EL (cell line): ENCODE measurements at places on chromosomes 16 and 17.

GRCh38 chr16:54289945-54290832, 3.6 kb upstream of the IRX3 start:
- no peak for DNase-seq

DNA sequence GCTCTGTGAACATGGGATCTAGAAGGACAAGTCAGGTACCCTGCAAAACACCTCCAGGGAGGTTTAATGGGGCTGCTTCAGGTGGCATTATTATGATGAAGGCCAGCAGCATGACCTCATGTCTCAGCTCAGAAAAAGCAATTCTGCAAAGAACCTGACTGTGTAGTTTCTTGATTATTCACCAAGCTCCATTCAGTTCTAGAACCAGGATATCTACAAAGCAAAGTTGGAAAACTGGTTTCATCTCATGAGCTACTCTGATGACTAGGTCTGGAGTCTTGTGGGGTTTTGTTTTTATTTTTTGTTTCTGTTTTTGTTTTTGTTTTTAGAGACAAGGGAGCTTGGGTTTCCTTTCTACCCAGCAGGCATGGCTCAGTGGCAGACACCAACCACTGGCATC, 19.0 kb upstream of the LRRC37A3 start:
- no peak for DNase-seq

DNA sequence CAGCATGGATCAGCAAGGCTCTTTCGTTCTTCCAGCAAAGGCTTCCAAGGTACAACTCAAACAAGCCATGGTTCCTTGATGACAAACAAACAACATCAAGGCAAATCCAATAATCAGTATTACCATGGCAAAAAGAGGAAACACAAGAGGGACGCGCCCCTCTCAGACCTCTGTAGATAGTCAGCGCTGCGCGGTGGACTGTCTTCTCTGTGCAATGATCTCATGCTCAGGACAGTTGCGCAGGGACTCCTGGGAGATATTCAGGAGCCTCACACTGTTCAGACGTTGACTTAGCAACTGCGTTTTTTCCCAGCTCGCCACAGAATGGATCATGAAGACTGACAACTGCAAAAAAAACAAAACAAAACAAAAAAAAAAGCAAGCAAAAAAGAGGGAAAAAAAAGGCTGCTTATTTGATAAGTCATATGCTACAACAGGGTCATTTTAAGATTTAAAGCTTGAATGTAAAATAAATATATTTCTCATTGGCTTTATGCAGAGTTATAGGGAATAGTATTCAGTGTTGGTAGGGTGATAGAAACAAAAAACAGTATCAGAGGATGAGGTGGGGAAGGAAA, 37.1 kb upstream of the ADCY7 start:
- DNase-seq, result no peak

DNA sequence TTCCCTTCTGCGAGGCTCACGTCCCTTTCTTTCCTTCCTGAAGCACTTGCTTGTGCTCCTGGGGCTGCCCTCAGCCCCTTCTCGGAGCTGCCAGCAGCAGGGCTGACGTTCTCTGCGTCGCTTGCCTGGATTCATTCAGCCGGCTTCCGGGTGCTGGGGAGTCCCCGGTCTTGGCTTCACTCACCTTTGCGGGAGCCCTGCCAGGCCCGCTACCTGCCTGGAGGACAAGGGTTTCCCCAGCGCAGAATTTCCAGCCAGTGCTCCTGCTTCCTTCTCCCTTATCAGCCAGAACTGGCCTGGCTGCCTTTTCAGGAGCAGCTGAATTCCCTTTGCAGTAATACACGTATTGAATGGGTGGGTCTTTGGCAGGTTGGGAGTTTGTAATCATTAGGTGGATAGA, 22.1 kb upstream of the IL17C start:
- no peak for DNase-seq

DNA sequence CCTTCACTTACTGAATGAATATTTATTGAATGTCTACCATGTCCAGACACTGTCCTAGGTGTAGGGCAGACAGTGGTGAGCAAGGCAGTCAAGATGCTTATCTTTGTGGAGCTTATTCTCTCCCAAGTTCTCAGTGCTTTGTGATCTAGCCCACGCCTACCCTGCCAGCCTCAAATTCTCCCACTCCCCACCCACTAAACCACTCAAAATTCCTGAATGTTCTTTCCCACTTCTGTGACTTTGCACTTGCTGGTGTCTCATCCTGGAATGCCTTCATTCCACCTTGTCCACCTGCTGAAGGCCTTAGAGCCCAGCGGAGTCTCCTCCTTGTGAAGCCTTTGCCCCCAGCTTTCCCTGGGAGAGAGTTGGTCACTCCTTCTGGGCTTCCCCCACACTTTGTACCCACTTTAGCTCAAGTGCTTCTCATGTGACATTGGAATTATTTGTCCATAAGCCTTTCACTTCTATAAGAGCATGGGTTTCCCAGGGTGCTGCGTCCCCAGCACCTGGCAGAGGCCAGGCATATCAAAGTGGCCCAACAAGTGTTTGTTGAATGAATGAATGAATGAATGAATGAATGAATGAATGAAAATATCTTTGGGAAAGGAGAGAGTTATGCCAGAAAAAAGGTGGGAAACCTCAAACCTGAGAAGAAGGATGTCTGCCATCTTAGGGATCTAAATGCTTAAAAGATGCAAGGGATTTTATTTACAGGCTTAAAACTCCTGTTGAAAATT, 23.0 kb downstream of the CCDC182 start:
- DNase-seq, result no peak

DNA sequence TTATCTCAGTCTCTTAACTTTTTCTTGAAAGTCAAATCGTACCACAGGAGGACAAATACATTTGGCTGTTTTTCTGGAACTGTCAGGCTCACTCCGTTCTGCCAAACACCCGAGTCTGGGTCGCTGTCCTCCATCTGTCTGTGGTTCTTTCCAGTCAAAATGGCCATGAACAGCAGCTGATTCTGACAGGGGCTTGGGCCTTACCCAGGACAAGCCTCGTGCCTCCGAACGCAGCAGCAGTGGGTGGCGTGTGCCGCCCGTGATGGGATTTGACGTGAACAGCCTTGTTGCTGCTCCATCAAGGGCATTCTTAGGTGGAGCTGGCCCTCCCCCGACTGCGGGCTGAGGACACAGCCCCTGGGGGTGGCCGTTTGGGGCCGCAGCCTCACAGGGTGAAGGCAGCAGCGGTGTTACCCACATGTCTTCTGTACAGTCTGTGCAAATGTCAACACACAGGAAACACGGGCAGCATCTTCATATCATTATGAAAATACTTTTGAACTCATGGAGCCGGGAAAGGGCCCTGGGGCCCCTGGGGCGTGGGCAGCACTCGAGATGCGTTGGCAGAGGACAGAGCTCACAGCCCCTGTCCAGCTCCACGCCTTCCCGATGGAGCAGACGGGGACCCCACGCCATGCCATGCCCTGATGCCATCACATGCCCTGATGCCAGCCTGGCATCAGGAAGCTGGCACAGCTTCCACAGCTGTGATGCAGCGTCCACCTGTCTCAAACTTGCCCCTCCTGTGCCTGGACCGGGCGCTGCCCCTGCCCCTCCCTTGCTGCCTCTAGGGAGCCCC, 8.6 kb upstream of the ACSF3 start:
- no peak for DNase-seq

DNA sequence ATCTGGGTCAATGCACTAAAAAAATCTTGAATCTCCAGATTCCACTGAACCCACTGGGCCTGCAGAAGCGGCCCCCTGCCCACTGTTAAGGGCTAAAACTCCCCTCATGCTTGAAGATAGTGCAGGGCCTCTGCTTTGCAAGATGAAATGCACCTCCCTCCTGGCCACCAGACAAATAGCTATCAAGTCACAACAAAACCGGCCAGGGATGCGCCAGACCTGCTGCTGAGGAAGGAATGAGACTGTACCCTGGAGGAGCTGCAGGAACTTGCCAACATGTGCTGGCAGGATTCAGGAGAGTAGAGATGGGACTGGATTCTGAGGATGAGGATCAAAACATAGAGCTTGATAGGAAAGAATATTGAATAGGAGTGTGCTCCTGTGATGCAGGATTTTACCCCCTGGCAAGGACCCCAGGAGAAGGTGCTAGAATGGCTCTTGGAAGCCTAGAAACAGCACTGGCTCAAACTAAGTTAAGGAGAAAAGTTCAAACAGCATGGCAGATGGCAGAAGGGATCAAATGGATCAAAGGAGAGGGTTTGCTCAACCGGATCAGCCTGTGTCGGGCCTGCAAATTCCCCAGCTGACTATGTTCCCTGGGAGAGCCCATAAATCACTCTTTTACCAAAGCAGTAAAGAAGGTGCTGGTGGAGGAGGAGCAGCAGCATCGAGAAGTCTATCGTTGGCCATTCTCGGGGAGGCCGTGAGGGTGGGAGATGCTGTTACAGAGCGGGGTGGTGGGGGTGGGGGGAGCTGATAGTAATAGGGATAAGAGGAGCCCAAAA, 27.2 kb upstream of the XYLT2 start:
- DNase-seq, result no peak

- peak; percentile 33 for DNase-seq
Measured at GRCh38 chr17:57461082-57461481, 204.8 kb downstream of the MSI2 start.

DNA sequence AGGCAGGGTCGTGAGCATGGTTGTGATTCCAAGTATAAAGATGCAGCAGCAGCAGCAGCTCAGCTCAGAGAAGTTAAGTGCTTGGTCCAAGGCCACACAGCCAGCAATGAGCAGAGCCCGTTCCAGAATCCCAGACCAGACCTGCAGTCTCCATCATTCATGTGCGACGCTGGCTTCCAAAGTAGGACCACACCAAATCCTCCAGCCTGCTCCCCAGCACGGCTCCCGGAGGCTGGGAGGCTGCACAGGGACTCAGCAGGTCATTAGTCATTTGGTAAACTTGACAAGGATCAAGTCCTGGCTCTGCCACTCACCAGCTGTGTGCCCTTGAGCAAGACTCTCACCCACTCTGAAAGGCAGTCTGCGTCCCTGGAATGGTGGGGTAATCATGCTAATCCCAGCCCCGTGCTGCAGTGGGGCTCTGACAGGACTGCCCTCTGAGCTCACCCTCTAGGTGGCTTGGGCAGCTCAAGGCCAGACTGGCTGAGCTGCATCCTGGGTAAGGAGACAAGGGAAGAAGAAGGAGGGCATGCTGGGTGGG, 95.1 kb upstream of the TMEM132E start:
- no peak for DNase-seq

DNA sequence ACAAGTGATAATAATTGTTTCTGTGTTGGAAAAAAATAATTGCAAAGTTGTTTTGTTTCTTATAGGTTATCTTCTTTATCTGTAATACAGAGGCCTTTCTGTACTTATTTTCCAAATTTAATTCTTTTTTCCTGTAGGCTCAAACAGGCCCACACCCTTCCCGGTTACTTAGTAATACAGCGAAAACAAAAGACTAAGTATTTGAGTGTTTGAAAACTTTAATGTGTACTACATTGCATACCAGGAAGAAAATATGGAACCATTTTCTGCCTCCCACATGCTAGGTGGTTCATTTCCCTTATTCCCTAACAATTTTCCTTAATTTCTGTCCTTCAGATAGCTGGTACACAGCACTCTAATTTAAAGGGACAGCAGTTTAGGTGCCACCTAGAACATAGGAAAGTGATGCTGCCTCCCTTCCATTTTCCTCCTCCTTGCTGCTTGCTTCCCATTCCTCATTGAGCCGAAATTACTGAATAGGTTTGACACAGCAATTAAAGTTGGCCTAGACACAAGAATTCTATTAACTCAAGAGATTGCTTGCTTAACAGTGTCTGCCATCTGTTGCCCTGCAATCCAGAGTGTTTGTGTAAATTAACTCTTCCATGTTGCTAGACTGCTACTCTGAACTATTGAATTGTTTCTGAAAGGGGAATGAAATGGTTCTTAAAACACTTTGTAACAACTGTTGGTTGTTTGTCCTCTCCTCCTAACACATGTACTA, 24.2 kb downstream of the CYB5B start:
- peak; percentile 38 for DNase-seq

DNA sequence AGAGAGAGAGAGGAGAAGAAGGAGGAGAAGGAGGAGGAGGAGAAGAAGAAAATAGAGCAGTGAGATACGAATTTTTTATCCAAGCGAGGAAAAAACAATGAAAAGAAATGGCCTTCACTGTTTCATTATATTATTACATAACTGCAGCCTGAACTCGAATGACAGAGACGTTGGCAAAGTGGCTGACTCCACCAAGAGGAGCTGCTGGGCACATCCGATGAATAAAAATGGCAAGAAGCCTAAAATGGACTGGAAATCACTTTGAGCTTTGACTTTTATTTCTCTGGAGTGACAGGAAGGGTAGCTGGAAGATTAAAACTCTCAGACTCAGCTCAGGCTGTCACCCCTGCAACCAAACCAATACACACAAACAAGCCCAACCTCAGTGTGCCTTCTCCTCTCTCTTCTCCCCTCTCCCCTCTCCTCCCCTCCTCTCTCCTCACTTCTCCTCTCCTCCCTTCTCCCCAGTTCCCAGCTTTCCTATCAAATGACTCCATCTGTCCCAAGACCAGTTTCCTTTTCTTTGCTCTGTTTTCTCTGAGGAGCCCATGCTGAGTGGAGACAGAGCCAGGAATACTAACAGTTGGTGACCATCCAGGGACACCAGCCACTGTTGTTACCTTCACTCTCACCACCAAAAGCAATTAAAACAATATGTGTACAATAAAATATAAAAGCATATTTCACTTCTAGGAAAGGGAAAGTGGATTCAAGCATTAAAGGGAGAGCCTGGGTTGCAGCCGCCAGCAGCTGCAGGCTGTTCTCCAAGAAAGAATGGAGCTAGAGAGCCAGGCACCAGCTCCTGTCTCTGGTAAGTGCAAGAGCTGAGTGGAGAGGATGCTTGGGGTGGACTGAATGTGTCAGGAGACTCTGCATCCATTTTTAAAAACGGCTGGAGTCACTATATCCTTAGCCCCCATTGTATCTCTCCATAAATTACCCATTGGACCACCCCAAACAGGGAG, 51.2 kb downstream of the SOX9 start:
- no peak for DNase-seq

GRCh38 chr17:36947922-36948716, 635 bp upstream of the AATF start:
- DNase-seq, result no peak

DNA sequence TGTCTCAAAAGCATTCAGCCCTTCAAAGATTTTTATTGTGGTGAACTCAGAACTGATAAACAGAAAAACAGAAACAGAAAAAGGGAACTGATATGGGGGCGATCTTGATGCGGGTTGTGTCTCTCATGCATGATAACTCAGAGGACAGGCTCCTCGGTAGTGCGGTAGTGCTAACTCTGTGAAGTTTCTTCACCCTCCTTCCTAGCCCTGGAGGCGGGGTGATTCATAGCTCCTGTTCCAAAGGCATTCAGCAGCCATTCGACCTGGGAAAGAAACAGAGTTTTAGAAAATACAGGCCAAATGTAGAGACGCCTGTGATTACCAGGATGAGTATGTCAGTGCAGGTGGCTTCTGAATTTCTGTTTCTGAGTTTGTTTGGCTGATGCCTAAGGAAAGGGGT, 5.5 kb upstream of the MAF start:
- no peak for DNase-seq

- no peak for DNase-seq
Measured at GRCh38 chr17:31431098-31431851, 39.8 kb downstream of the RAB11FIP4 start.

GRCh38 chr16:79991969-79992368, 391.4 kb upstream of the MAF start:
- DNase-seq, result no peak
